ENCODE measurements at places on chromosomes 2 and 18.

DNA sequence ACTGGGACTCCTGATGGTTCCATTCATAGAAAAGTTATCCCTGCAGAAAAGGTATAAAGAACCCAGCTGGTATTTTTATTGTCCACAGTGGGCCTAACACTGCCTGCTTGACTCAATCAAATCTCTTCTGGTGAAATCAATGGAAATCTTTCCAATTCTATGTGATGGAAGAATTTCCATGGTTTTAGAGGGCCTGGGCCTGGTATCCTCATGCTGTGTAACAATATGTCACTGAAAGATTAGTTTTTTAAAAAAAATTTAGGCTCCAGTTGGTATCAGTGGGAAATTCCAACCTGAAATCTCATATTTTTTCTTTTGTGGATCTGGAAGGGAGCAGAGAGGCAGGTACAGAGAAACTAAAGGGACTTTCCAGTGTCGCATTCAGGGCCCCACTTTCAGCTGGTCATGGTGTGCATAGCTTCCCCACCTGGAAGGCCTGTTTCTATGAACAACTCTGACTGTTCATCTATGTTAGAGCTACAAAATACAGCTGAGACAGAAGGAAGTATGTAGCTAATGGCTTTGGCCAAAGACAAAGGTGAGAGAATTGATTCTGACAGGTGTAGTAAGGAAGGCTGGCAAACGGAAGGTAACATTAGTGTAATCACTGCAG, 20.9 kb downstream of the NEB start:
- DNase-seq = no peak

DNA sequence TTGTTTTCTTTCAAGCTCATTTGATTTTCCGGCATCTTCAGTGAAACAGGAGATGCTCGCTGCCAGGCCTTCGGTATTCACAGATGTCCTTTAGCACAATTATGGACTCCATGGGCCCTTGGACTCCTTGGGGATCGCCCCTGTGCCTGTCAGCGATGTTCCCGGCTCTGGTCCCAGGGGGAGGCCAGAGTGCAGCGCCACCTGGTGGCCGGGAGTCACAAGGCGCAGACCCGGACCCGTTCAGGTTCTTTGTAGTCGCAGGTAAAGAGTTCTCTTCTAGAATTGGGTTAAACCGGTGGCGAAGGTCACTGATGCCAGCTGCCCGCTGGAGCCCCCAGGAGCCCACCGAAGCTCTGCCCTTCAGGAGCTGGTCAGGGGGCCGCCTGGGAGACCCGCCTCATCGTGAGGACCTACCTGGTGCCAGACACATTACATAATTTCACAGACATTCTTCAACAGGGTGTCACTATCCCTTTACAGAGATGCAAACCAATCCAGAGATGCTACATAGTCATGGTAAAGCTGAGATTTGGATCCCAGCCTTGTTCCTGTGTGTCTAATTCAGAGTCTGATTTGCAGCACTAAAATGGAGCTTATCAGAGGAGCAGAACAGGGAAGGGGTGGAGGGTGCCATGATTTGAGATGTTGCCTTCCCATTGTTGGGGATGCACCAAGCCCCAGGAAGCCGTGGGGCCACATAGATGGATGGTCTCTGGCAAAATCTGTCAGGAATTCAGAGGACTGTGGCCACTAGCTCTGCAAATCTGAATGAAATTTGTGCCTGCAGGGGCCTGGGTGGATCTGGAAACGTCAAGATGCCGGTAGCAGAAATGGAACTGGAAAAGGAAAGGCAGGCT, 6.0 kb upstream of the INPP5D start:
- peak; percentile 61 for DNase-seq

DNA sequence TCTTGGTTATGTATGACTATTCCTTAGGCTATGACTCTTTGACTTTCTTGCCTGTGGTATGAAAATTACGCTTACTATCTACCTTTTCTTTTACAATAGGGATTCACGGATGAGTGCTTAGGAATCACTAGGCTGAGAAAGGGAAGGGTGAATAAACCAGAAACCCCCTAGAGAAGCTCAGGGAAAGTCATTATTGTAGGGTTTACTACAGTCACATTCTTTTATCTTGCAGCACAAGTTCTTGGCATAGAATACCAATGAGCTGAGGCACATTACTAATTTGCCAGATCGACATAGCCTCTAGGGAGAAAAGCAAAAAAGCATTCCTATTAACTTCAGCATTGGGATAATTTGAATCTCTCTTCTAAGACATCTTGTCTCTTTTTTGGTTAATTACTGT, 103.3 kb downstream of the ST6GAL2 start:
- DNase-seq = no peak

DNA sequence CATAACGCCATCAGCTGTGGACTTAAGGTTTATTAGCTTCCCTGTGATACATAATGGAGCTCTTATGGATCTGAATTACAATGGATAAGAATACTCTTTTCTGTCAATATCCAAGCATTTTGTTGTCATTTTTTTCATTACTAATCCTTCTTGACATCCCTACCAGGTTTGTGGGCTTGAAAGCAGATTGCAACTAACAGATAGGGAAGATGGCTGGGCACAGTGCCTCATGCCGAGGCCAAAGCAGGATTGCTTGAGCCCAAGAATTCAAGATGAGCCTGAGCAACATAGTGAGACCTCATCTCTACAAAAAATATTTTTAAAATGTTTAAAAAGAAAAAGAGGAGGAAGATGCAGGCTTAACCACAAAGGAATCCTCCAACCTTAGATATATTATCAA, 42.4 kb downstream of the ASXL2 start:
- DNase-seq = no peak

Measured in right forelimb (tissue), 1 donor.